Left renal pelvis (tissue), 4 donors: ENCODE measurements at places on chromosomes 7 and 10.

- DNase-seq = no peak
These were observed 95.5 kb downstream of the MBL2 start for GRCh38 chr10:52677086-52677485.

DNA sequence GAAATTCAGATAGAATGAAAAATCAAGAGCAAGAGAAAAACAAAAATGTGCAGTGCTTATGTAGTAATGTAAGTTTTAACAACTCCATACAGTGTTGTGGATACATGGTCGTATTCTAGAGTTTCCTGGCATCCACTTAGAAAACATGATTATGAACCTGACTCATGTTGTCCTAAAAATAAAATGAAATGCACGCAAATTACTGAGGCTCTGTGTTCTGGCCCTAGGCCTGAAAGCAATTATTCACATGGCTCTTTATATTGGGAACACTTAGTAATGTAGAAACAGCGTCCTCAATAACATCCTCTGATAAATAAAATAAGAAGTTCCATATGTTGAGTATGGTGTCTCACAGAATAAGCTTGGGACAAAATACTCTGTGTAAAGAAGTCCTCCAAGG lies 200.2 kb upstream of the SEMA3E start:
- no peak for DNase-seq

- DNase-seq = no peak
These were observed 134.3 kb upstream of the ASAH2 start for GRCh38 chr10:50385624-50386023.

DNA sequence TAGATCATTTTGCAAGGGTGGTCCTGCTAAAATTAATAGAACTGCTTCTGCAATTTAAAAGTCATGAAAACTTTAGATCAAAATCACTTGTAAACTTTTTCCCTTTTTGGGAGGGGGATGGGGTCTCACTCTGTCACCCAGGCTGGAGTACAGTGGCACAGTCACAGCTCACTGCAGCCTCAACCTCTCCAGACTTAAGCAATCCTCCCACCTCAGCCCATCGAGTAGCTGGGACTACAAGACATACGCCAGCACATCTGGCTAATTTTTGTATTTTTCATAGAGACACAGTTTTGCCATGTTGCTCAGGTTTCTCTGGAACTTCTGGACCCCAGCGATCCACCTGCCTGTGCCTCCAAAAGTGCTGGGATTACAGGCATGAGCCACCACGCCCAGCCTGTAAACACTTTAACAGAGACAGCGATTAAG lies 79.7 kb downstream of the LRRC17 start:
- DNase-seq = no peak

DNA sequence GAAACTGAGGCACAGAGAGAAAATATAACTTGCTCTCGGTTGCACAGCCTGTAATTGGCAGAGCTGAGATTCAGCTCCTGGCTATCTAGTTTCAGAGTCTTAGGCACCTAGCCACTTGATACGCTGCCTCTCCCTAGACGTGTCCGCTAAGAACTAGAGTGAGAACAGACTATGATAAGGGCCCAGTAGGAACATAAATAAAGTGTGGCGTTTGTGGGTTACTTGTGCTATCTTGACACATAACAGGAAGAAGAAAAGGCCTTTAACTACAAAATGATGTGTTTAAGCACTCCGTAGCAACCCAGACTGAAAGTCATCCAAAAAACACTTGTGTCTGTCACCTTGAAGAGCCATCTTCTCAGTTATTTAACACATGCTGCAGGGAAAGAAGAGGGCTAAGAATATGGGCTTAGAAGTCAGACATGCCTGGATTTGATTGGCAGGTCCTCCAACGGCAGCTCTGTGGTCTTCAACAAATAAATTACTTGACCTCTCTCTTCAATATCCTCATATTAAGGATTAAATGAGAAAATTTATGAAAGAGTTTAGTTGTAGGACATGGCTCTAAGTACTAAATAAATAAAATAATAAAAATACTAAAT lies 96.2 kb downstream of the SGMS1 start:
- no peak for DNase-seq

- no peak for DNase-seq
These were observed 54.7 kb upstream of the GTF2IRD1 start for GRCh38 chr7:74399006-74399405.

- no peak for DNase-seq
These were observed 5.6 kb downstream of the PIP4K2A start for GRCh38 chr10:22708772-22709171.

GRCh38 chr7:22578007-22578733 lies 78.2 kb upstream of the STEAP1B start:
- no peak for DNase-seq
